ENCODE measurements at places on chromosomes 2 and 18. TPM values are rescaled to one million over a fixed set of nuclear protein-coding genes. Genes with fewer than 3 reads are reported as not detected.

DNA sequence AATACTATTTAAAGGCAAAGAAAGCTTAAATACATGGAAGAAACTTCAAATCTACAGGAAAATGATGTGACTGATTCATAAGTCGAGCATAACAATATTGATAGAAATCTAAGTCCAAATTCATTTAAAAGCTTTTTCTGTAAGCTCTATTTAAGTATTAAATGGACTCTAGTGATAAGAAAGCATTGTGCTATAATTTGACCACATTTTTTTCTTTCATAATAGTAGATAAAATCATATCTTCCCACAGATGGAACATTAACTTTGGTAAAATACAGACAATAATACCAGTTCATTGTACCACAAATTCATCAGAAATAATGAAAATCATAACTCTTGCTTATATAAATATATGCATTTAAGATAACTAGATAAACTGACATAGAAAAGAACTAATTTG lies 366.5 kb downstream of the GALNT13 start:
- H3K27ac ChIP-seq, result no peak overlapping the region
- H3K4me3 ChIP-seq, result no peak overlapping the region
- no peaks in the 10 kb centered on the region for H3K27me3 ChIP-seq
- DNase-seq, result no peak
- no peaks in the 10 kb centered on the region for H3K36me3 ChIP-seq

DNA sequence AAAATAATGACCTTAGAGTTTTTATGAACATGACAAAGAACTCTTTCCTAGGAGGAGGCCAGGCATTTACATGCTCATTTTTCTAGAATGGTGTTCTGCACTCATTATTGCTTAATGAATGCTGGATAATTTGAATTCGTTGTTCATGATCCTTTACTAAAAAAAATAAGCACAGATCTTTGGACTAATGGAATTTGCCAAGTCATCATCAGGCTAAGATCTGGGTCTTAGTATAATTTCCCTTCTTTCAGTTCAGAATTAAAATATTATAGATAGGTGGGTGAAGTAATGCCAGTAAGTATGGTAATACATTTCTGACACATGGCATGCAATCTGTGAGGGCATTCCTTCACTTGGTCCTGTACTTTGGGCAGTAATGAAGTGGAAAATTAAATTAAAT lies 143.8 kb upstream of the AQP4 start:
- DNase-seq, result no peak
- no peaks in the 10 kb centered on the region for H3K27me3 ChIP-seq

DNA sequence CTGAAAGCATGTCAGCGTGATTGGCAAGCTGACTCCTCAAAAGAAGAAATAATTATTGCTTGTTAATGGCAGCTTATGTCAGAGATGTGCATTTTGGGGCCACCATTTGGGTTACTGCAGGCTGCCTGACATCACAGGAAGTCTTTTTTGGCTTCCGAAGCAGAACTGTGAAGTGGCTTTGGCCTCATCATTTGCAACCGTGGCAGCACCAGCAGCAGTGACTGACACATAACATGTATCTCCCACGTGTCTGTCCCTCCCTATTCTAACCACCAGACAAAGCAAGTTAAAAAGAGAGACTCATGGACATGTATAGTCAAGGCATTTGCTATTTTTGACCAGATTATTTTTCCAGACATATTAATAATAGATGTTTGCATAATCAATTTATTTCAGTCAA lies 488.7 kb upstream of the ACVR2A start:
- no peaks in the 10 kb centered on the region for H3K36me3 ChIP-seq
- H3K4me1 ChIP-seq, result no peaks in the 10 kb centered on the region
- H3K27ac ChIP-seq, result no peak overlapping the region
- DNase-seq, result no peak
- no peak overlapping the region for H3K4me3 ChIP-seq

DNA sequence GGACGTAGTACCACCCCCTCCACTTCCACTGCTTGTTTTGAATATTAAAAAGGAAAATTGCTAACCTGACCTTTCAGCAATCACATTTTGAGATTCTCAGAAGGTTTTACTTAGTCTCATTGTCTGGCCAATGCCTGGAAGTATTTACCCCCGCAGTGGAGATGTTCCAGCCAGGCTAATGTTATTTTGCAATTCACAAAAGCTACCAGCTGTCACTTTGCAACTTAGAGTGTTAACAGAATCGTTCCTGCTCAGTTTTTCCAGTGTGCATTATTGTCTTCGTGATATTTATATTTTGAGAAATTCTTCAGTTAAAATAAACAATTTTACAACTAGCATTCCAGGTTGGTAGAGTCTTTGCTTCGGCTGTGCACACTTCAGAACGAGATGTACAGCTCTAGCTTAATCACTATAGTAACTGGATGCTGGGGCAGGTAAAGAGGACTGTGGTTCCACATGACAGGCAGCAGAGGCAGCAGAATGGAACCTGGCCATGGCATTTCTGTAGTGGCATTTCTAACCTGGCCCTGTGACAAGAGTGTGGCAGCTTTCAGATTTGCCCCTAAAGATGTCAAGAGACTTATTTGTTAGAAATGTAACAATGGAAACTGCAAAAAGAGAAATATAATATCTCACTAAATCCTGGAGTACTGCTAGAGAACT lies 85.1 kb downstream of the DTNA start:
- no peaks in the 10 kb centered on the region for H3K36me3 ChIP-seq
- H3K4me1 ChIP-seq, result peaks cover under 1% of the 10 kb centered on the region
- no peak overlapping the region for H3K27ac ChIP-seq
- DNase-seq, result no peak

DNA sequence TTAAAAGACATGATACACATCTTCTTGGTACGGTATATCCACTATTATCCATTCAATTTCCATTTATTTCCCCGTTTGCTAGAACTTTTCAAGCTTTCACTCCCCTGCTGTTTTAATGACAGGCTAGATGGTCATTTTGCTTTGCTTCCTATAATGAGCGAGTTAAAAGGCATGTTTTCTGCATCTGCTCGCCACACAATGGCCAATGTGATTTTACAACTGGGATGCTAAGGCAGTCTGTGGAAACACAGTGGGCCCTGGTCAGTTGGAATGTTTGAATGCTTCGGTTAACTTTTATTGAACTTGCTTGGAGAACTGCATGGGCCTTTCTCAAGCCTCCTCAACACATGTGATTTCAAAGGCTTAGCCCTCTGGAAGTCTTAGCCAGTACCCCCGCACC lies 48.4 kb upstream of the TNP1 start:
- no peak overlapping the region for H3K27ac ChIP-seq
- no peaks in the 10 kb centered on the region for H3K36me3 ChIP-seq
- H3K4me3 ChIP-seq, result no peak overlapping the region
- 0 out of 2 replicates have a peak, but pooled peaks cover 4% of the 10 kb centered on the region for H3K27me3 ChIP-seq

DNA sequence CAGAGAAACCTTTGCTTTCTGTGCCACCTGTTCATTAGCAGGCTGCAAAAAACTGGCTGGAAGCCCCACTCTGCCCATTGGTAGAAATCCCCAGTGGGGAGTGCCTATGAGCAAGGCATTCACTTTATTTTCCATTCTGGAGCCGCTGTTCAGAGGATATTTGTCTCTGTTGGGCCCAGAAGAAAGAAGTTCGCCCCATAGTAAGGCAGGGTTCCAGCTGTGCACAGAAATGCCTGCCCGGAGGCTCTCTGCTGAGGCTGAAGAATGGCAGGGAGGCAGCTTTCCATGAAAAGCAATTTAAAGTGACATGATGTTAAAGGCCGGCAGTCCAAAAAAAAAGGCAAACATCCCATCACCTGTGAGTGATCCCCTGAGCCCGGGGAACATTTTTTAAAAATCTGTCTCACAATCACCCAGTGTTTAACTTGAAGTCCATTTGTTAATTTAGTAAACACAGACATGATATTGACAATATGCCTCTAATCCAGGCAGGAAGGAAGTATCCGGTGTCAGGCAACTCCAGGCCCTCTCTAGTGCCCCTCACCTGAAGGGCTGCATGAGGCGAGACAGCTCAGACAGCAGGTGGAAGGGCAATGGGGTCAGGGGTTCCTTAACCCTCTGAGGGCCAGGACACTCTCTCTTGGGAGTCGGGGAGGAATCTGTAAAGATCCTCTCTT lies 265.1 kb upstream of the SIX2 start:
- 0 out of 2 replicates have a peak, but pooled peaks cover 4% of the 10 kb centered on the region for H3K27me3 ChIP-seq
- H3K4me1 ChIP-seq, result peaks cover 14% of the 10 kb centered on the region

DNA sequence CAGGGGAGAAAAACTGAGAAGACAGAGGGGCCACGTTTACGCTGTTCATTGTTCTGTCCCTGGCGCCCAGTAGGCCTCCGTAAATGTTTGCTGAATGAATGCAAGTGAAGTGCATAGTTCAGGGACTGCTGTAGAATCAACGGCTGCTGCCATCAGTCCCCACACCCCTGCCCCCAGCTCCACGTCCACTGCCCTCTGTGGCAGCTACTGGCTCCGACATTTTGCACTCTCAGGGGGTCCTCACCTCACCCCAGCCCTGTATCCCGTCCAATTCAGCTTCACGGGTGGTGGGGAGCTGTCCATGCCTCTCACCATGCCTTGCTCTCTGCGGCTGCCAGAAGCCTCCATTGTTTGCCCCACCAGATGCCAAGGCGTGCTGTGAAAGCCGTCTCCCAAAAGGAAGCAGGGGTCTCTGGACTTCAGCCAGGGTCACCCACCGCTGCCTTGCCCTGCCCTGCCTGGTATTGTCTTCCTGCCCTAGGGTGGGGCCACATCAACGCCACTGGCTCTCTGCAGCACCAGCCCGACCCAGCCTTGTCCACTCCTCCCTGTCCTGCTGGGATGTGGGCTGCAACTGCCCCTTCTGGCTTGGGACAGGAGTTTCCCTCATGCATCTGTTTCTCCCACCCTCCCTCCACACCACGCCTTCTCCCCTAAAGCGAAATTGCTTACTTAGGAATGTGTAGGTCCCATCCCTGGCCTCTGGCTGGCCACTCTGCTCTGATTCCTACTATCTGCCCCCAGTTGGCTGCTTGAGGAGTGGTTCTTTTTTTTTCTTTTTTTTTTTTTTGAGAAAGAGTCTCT lies 86.0 kb downstream of the RHOB start:
- no peaks in the 10 kb centered on the region for H3K36me3 ChIP-seq
- no peaks in the 10 kb centered on the region for H3K4me1 ChIP-seq
- no peak overlapping the region for H3K27ac ChIP-seq
- no peak overlapping the region for H3K4me3 ChIP-seq

SERPINB12 gene
- not detected for polyA plus RNA-seq

ANKRD30BL gene
- not detected for polyA plus RNA-seq

CLASP1 gene
- 17.0 TPM for polyA plus RNA-seq

DNMT3A gene
- polyA plus RNA-seq, result 2.5 TPM

SLC19A3 gene
- 0.71 TPM for polyA plus RNA-seq

UGT1A8 gene
- polyA plus RNA-seq, result not detected

RAB6C gene
- not detected for polyA plus RNA-seq
